ENCODE measurements at places on chromosomes 4 and X.

- no peak for DNase-seq
Measured at GRCh38 chrX:102712216-102712966, at the start of gene GPRASP2. Gene GPRASP2 (plus strand): TSS chrX:102712448. CDS start chrX:102714870, 2,422 bp downstream.

GRCh38 chr4:127648061-127648460, 15.3 kb downstream of the INTU start:
- DNase-seq: no peak

- DNase-seq: no peak
Measured at GRCh38 chr4:131540256-131540655, 1608.8 kb upstream of the PCDH10 start.

DNA sequence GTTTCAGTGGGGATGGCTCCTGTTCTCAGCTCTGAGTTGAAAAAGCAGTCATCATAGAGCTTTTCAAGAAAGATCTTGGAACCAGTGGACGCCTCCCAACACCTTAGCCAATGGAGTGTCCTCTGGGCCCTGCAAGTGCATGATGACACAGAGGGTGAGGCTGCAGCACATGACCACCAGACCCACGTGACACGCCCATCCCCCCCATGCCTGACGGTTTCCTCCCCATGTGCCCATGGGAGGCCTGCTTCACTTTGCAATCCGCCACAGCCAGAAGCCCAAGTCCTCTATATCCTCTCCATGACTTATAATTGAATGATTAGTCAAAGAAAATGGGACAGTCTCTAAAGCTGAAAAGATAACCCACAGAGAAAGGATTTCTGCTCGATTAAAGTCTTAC, 187.0 kb downstream of the AFAP1 start:
- DNase-seq: no peak

GRCh38 chrX:45138525-45138924, 62.2 kb downstream of the DIPK2B start:
- DNase-seq: no peak

GRCh38 chr4:88458104-88458740, 1.3 kb downstream of the HERC5 start:
- DNase-seq: no peak

GRCh38 chr4:27081675-27082586, 221.3 kb downstream of the STIM2 start:
- DNase-seq: no peak

- peak; percentile 28 for DNase-seq
Measured at GRCh38 chr4:17577665-17578481, 875 bp downstream of the LAP3 start.

DNA sequence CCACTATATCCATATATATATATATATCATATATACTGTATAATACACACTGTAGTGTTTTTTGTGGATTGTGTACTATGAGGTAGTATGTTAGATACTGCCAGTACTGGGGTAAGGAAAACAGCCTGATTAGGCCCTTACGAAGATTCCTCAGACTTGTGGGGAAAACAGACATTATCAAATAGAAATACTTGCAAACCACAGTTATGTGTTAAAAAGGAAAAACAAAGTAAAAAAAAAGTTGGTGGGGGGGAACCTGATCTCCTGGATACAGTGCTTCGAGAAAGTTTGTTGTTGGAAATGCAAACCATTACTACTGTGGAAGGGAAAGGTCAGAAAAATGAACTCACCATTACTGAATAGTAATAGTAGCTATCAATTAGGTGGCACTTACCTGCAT, 53.0 kb downstream of the PKD2 start:
- no peak for DNase-seq

GRCh38 chr4:186722796-186723291, 812 bp downstream of the FAT1 start:
- DNase-seq: no peak

GRCh38 chr4:37717576-37717975, 31.4 kb upstream of the RELL1 start:
- DNase-seq: no peak

Data from tibial nerve (tissue), 4 donors.